Stimulated activated CD4-positive, alpha-beta T cell treated with anti-CD3 and anti-CD28 coated beads, Interleukin-12 subunit alpha, Interleukin-12 subunit beta, amount 100 ng/mL, for 24 hours (primary cell): ENCODE measurements at places on chromosomes 6 and 20.
A peak's percentile ranks its signal among the peaks of the same experiment; 100 is the strongest.

DNA sequence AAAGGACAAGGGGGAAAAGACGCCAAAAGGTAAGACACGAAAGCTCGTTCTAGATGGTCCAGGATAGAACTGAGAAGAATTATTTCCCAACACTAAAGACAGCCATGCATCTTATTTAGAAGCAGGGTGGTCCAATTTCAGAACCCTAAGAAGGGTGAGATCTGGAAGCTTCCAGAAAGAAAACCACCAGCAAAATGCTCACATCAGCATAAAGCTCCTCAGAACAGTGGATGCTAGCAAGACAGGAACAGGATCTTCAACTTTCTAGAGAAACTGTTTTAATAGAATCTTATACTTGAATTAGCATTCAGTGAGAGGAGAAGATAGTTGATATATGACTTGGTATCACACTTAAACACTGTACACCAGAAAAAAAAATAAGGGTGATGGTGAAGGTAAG, 101.5 kb downstream of the ZFP64 start:
- DNase-seq = no peak

DNA sequence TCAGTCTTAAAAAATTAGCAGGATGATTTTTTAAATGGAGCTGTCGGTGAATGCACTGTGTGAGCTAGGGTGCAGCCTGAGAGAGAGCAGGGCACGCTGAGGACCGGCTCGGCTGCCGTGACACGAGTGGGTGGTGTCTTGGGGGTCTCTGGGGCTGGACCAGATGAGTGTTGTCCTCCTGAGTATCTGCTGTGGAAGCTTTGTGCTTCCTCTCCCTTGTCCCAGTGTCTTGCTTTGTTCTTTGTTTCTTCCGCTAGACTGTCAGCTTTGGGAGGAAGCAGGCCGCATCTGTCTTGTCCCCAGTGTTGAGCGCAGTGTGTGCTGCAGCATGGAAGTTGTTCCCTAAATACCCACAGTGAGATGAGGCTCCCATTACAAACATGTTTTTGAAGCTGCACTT, 89.4 kb downstream of the RTN4IP1 start:
- DNase-seq = no peak

- DNase-seq = no peak
Measured at GRCh38 chr20:53844259-53844658, 226.1 kb downstream of the BCAS1 start.

DNA sequence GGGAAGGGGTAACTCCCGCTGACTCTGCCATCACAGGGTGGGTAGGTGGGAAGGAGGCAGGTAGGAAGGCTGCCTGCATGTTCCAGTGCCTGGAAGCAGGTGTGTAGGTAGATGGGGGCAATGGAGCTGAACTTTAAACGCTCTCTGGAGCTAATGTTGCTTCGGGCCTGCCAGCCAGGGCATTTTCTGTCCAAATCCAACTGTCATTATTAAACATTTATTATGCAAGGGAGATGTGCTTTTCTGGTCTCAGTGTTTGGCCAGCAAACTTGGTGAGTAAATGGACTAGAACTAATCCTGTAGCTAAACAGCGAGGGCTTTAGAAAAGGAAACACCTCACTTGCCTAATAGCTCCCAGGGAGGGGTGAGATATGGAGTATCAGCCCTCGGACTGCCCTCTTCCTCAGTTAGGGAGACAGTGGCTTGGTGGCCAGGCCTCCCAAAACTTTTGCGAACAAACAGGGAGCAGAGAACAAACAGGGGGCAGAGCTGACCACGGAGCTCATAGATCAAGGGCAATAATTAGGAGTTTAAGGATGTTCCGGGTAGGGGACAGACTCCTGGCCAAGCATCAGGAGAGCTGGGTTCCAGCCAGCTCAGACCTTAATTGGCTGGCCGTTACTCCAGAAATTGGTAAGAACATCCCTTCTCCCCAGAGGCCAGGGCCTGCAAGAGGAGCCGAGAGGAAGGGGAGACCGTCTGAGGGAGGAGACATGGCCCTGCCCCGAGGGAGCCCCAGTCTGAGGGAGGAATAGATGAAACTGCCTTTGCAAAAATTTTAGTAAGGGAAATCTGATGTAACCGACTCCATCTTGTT, 131.1 kb downstream of the VEGFA start:
- no peak for DNase-seq

GRCh38 chr6:17721671-17722070, 14.9 kb upstream of the NUP153 start:
- DNase-seq = no peak

DNA sequence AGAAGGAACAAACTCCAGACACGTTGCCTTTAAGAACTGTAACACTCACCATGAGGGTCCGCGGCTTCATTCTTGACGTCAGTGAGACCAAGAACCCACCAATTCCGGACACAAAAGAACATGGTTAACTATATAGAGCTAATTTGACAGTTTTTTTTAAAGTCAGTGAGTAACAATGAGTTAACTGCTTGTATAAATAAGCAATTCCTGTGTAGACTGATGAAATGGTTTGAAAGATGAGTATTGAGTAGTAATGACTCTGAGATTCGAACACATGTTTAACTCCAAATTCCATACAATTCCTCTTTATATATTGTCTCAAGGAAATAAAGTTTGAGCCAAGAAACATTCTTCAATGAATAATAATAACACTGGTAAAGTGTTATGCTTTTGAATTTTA, 478.0 kb downstream of the MMUT start:
- no peak for DNase-seq

- no peak for DNase-seq
Measured at GRCh38 chr6:33014841-33015634, 5.6 kb upstream of the HLA-DOA start.

- DNase-seq = no peak
Measured at GRCh38 chr6:148044921-148045320, 297.7 kb upstream of the SASH1 start.

DNA sequence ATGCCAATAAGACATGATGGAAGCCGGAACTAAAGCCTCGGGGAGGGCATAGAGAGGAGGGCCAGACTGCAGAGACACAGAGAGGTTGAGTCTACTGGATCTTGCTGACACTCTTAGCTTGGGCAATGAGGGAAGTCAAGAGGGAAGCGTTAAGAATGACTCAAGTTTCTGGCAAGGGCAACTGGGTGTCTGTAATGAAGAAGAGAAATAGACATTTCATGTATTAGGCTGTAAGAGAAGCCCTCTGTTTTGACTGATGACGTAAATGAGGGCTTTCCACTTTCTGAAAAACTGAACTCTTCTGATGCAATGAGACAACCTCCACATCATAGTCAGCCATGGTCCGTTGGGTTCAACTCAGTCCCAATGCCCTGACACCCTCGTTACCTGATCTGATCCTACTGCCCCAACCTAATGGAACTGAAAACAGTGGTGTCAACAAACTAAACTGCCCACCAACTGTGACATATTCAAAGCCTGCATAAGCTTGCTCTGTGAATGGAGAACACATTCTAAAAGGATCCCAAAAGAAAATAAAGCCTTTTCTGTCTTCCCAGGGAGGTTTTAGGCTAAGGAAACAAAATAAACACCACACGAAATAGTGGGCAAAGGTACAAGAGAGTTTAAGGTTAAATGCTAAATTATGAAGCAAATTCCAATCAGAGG, 45.8 kb upstream of the PNRC1 start:
- DNase-seq = no peak

DNA sequence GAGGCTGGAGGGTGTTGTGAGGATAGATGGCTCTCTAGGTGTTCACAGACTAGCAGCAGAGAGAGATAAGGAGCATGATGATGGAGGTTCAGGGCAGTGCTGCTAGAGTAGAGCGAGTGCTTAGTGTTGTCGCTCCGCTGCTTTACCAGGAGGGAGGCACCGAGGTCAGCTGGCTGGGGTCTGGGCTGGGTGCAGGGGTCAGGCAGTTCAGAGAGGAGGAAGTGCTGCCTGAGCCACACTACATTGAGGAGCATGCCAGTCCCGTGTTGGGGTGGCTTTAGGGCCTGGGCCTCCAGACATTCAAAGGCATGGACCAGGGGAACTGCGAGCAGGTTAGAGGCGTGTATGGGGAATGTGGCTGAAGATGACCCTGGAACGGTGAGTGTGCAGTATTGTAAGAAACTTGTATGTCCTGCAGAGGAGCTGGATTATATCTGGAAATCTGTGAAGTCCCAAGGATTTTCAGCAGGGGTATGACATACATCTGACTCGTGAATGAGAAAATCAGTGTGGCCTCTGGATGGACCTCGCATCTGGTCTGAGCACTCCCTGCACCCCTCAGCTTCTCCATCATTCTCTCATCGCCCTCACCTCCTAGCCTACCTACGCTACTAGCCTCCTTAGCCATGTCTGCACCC, 66.9 kb downstream of the IGF2R start:
- DNase-seq = no peak

DNA sequence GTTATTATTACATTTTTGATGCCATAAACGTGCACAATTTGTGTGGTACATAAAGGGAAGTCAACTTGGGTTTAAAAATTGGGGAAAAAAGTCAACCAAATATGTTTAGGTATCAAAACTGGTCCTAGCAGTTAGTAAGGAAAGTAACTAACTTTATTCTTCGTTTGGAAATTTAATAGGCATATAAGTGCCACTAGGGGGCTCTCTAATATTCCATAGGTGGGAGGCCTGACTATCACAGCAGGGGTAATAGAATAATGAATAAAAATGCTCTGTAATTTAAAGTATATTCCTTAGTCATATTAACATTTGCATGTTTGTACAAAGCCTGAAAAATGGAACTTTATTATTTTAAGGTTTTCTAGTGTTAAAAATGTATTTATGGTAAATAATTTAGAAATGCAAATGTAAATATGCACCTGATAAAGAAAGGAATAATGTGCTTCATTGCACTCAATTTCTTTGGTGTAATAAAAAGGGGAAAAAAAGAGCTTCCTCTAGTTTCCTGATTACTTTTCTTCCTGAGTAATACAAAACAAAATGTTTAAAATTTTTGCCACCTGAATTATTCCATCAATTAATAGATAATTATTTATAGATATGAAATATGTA, 125.7 kb upstream of the HDAC2 start:
- DNase-seq = no peak

GRCh38 chr20:52150440-52151258, 40.9 kb downstream of the ZFP64 start:
- DNase-seq = no peak

DNA sequence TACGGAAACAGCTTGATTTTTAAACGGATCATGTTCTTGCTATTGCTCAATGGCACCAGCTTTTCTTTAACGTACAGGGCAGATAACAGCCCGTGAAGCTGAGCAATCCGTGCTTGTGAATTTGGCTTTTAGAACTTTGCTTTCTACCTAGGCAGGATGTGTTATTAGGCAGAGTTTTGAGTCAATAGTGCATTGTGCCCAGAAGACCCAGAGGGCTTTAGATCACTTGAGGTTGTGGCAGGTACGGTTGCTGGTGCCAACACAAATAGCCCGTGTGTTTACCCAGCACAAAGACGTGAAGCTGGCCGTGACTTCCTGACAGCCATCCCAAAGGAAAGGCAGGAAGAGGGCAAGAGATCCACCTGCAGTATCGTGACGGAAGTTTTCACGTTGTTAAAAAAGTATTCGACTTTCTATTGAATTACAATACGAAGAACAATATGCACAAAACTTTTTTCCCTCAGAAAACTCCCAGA, 117.4 kb upstream of the FRMD1 start:
- no peak for DNase-seq

GRCh38 chr20:15848126-15848525, 725.1 kb downstream of the KIF16B start:
- DNase-seq = no peak

DNA sequence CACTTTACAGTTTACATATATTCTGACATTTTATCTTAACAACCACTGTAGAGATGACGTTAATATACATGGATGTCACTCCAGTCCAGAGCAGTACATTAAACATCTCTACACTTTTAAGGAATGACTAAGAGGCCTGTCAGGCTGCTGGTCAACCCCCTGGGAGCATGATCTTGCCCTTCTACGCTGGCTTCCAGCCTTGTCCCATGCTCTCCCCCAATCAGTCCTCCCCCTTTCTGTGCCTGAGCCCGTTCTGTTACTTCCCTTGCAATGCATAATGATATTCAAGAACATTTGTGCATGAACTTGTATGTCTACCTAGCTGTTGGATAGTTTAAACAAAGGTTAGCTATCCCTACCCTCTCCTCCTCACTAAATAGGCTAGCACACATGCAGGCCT, 40.5 kb upstream of the PLCB4 start:
- no peak for DNase-seq

DNA sequence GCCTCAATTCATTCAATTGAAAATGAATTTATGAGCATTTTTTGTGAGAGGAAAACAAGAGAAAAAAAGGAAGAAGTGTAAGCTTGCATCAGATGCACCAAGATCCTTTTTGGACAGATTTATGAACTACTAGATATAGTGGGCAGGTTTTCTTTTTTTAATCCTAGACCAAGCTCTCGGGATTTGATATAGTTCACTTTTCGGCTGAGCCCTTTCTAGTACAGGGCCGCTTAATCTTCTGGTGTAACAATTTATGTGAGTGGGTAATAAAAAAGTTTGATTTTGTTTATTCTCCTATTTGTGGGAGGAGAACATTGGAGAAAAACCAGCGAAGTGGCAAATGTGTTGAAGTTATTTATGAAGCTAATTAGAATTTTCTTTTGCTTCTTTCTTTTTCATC, 538.0 kb downstream of the UTRN start:
- DNase-seq = no peak

- no peak for DNase-seq
Measured at GRCh38 chr6:100986921-100987320, 105.8 kb upstream of the ASCC3 start.

- DNase-seq = peak; percentile 71
Measured at GRCh38 chr20:5749952-5750779, at the start of gene SHLD1. Gene SHLD1 (plus strand): TSS chr20:5750401. CDS start chr20:5772866, 22,465 bp downstream.

DNA sequence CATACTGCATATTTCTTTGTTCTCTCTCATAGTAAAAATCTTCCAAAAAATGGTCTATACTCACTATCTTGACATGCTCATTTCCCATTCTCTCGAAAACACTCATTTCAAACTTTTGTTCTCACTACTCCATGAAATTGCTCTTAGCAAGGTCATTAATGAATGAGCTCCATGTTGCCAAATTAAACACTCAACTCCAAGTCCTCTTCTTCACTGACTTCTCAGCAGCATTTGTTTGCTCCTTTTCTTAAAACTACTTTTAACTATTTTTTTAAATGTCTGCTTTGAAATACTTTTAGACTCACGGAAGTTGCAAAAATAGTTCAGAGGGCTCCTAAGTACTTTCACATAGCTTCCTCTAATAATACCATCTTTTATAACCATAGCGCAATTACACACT, 274.0 kb upstream of the PREP start:
- DNase-seq = no peak

DNA sequence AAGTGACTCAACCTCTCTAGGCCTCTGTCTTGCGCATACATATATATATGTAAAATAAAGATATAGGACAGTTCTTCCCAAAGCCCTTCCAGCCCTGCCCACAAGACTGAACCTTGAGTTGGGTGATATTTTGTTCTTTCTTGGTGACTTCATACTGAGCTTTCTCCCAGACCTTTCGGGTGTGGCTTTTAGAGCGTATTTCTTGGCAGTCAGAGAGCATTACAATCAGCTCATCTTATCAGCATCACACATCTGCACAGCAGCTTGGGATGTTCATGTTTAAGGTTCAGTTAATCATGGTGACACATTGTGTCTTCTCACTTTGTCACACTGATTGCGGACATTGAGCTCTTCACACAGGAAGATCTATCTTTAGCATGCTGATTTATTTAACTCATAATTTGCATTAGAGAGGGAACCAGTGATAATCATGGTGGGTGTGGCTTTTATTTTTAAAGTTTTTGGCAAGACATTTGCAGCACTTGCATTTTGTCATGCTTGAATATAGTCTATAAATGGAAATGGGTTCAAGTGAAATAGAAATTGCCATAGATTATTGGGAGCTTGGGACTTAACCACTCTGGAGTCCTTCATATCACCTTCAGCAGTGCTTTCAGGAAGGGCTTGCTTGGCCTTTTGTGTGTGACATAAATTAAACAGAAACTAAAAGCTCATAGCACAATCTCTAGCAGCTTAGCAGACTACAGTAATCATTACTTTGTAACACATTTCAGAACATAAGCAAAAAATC, 8.3 kb downstream of the KIF3B start:
- DNase-seq = peak; percentile 20
